ENCODE measurements at places on chromosomes 6 and 20. TPM values are rescaled to one million over a fixed set of nuclear protein-coding genes. Genes with fewer than 3 reads are reported as not detected.

CST3 gene
- 364 TPM for total RNA-seq

KCNQ2 gene
- not detected for total RNA-seq

DNA sequence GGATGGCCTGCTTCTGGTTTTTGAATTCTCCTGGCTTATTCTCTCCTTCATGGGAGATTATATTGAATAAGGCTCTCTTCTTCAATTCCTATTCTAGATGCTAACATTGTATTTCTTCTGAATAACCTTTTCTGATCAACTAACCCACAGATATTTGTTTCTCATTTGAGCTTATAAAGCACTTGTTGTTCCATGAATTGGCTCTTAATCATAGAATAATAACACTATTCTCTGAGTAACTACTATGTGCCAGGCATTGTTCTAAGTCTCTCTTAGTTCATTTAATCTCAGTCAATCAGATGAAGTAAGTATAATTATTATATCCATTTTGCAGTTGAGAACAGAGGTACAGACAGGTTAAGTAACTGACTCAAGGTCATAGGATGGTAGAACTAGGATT lies 136.3 kb upstream of the MLIP start:
- DNase-seq = no peak
- no peak overlapping the region for H3K4me3 ChIP-seq
- no peaks in the 10 kb centered on the region for H3K27me3 ChIP-seq
- no peaks in the 10 kb centered on the region for H3K4me1 ChIP-seq

- no peak overlapping the region for H3K4me3 ChIP-seq
- no peak for DNase-seq
- no peaks in the 10 kb centered on the region for H3K27me3 ChIP-seq
- peaks cover 1% of the 10 kb centered on the region for H3K36me3 ChIP-seq
These were observed 11.9 kb downstream of the PCMT1 start for GRCh38 chr6:149761438-149761837.

DNA sequence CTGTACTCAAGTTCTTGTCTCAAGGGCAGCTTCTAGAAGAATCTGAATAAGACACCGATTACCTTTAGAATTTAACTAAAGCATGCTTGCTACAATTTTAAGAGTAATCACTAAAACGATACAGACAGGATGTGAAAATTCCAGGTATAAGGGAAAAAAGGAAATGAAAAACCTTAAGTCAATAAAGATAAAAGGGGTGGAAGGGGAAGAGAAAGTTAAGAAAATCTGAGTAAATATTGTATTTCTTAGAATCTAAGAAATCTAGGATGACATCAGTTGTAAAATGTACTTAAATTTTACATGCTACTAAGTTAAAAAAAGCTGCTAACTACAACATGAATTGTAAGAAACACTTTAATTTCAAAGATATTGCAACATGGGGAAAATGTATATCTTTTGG lies 30.3 kb upstream of the MOCS1 start:
- H3K36me3 ChIP-seq = no peaks in the 10 kb centered on the region
- no peaks in the 10 kb centered on the region for H3K4me1 ChIP-seq
- no peak overlapping the region for H3K27ac ChIP-seq
- no peak for DNase-seq
- no peak overlapping the region for H3K4me3 ChIP-seq
- H3K27me3 ChIP-seq = no peaks in the 10 kb centered on the region

- no peaks in the 10 kb centered on the region for H3K4me1 ChIP-seq
- no peak overlapping the region for H3K27ac ChIP-seq
- H3K36me3 ChIP-seq = no peaks in the 10 kb centered on the region
- no peaks in the 10 kb centered on the region for H3K27me3 ChIP-seq
- no peak overlapping the region for H3K4me3 ChIP-seq
- DNase-seq = no peak
These were observed 23.5 kb downstream of the PTCHD4 start for GRCh38 chr6:48087448-48087847.

DNA sequence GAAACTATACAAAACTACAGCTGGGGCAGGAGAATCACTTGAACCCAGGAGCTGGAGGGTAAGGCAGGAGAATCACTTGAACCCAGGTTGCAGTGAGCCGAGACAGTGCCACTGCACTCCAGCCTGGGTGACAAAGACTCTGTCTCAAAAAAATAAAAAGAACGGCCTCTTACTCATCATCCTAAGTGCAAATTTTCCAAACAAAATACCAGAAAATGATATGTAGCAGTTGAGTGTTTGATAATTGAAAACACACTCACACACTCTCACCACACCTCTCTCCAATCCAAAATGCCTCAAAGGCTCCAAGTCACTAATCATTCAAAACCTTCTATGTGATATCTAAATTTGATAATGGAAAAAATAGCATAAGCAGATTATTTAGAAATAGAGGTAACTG lies 198.6 kb upstream of the SHLD1 start:
- DNase-seq = no peak
- no peaks in the 10 kb centered on the region for H3K27me3 ChIP-seq
- no peaks in the 10 kb centered on the region for H3K4me1 ChIP-seq
- no peak overlapping the region for H3K27ac ChIP-seq
- peaks cover 33% of the 10 kb centered on the region for H3K36me3 ChIP-seq
- H3K4me3 ChIP-seq = no peak overlapping the region

All from liver (tissue), 10 donors.